ENCODE measurements at places on chromosomes 4 and X. TPM values are rescaled to one million over a fixed set of nuclear protein-coding genes. Genes with fewer than 3 reads are reported as not detected.

The IBSP gene
- not detected for total RNA-seq

GRCh38 chrX:49664824-49665223, 31.0 kb downstream of the PAGE1 start:
- DNase-seq, result no peak

- peak; percentile 9 for DNase-seq
These were observed 14.0 kb upstream of the TTC29 start for GRCh38 chr4:146959692-146960091.

The AFF2 gene
- total RNA-seq, result 0.06 TPM

DNA sequence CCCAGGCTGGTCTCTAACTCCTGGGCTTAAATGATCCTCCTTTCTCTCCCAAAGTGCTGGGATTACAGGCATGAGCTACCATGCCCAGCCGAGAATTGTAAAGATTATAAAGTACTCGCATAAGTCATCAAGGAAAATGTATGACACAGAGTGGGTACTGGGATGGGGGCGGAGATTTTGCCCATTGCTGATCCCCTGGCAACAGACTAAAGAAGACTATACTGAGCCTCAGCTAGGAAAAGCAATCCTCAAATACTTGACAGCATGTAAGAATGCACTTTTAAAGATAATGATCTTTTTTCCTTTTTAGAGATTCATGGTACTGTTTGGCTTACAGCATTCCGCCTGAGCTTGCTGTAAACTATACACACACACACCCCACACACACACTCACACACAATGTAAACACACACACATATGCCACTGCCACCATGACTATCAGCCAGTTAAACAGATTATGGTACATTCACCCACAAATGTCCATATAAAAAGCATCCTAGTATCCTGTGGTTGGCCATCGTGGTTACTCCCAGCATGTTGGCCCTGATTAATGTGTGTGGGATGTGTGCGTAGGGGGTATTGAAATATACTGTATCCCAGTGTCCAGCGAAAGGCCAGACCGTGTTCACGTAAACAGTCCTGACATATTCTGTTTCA, 113.0 kb downstream of the AMELX start:
- peak; percentile 28 for DNase-seq

DNA sequence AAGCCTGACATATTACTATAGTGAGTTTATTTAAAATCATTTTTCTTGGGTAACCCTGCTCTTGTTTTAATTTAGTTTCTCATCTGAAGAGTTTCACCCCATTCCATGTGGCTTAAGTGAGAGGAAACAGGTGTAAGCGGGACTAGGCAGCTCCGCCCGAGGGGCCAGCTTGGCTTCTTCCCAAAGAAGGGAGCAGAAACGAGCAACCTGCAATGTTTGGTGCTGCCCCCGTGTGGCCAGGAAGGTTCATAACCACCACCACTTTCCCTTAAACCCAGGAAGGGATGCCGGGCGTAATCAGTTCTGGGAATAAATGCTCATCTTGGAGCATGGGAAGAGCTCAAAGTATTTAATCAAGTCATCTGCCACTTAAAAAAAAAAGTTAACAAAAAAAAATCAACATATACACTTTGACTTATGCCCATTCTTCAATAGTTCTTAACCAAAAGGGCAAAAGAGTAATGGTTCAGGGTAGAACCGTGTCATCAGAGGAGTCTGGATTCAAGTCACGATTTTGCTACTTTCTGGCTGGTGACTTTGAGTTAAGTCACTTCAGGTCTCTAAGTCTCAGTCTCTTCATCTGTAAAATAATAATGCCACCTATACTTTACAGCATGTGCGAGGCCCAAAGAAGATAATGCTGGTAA, 147.9 kb downstream of the NSUN7 start:
- peak; percentile 78 for DNase-seq

- no peak for DNase-seq
These were observed 124.2 kb downstream of the ENOX2 start for GRCh38 chrX:130778773-130779172.

Data from Daoy (cell line).